ENCODE measurements at places on chromosomes 2 and 18.

- no peak for DNase-seq
Measured at GRCh38 chr2:199869653-199870052, 18.7 kb upstream of the FTCDNL1 start.

GRCh38 chr2:111712361-111712760 is 171.6 kb downstream of the ANAPC1 start:
- DNase-seq: no peak

GRCh38 chr2:23456881-23457760 is 72.1 kb downstream of the KLHL29 start:
- no peak for DNase-seq

DNA sequence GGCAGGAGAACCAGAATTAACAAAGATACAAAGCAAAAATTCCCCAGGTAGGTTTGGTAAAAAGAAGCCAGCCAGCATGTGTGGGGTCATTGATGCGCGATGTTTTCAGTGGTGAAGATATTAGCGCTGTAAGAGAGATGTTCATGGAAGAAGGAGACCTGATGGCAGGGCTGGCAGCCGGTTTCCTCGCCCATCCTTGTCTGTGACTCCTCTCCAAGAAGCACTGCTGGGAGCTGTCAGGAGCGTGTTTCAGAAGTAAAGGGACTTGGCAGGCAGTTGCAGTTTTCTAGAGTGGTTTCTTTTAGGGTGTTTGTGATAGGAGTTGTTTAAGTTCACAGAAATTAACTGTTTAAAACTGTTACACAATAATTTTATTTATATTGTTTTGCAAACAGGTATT is 24.6 kb downstream of the TAF1B start:
- DNase-seq: no peak

DNA sequence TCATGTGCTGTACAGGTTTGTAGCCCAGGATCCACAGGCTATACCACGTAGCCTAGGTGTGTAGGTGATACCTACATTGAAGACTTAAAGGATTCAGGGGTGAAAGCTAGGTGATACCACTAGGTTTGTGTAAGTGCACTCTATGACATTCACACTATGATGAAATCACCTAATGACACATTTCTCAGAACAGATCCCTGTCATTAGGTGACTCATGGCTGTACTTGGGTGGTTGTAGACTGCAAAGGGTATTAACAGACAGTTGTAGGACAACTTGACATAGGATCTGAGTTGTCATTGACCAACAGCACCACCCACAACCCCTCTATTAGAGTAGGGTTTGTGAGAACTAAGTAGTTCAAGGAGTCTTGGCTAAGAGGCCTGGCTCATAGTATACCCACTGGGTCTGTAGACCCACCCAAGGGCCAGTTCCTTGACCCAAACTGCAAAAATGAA is 27.7 kb upstream of the SMCHD1 start:
- peak; percentile 53 for DNase-seq

DNA sequence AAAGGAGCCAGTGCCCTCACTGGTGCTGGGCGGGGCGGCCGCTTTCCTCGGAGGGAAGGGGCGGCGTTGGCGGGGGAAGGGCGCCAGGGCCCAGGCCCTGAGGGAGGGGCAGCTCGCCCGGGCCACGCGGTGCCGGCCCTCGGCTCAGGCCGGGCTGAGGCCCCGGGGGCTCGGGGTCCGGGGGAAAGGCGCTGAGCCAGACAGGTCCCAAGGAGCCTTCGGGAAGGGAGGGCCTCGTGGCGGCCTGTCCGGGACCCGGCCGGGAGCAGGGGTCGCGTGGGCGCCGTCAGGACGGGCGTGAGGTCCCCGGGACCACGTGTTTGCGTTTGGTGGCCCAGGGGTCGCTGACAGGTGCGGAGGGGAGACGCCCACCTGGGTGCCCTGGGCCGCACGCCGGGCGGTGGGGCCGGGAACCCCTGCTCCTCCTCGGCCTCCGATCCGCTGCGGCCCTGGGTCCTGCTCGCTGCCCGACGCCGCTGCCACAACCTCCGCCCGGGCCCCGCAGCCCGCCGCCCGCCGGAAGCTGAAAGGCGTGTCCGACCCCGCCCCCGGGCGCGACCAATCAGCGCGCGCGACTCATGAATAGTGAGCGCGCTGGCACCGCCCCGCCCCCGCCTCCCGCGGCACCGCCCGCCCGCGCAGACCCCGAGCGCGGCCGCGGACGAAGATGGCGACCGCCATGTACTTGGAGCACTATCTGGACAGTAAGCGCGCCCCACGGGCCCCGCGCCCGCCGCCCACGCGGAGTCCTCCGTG is at the start of gene ING5:
ING5 (plus strand) TSS at position 641 of the 756 bp plus-strand sequence; CDS start at position 668, 27 bp downstream.
- DNase-seq: peak; percentile 96

Data from CD4-positive, alpha-beta T cell treated with Interleukin-15 for 4 hours (primary cell).